ENCODE measurements at places on chromosomes 1 and 21.

DNA sequence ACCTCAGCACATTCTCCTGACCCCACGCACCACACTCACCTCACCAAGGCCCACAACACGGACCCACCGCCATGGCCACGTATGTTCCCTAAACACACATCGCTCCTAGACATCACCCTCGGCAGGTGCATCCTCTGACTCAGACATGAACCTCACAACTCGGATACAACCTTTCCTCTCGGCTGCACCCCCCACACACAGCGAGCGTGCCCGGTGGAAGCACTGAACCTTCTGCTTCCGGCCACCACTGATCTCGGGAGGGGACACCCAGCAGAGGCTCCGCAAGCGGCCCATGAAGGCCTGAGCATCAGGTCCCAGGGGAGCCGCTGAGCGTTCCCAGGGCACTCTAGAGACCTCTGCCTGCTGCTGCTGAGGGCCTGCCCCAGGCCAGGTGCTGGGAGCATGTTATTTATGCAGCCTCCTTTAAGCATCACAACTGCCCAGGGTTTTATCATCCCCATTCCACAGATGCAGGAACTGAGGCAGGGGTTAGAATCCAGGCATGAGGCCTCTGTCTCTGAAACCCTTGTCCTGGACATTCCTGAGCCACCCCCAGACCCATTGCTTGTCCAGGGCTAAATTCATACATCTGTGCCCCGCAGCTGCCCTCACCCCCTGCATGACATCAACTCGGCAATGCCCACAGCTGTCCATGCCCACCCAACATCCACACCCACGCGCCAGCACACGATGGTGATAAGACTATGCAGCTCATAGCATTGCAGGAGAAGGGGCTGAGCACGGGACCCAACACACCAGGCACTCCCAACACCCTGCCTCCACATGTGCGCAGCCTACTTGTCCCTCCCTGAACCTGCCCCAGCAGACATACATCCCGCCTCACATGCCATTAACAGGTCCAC lies 27.0 kb downstream of the SDC3 start:
- DNase-seq = no peak

- no peak for DNase-seq
Observed at GRCh38 chr1:78570539-78570938, 49.7 kb upstream of the IFI44L start.

DNA sequence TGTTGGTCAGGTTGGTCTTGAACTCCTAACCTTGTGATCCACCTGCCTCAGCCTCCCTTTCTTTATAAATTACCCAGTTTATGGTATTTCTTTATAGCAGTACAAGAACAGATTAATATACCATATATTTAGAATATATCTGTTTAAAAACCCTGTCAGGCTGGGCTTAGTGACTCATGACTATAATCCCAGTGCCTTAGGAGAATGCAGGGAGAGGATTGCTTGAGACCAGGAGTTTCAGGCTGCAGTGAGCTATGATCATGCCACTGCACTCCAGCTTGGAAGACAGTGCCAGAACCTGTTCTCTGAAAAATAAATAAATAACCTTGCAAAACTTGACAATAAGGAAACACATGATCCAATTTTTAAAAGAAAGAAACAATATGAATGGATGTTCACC lies 43.9 kb downstream of the ZNF684 start:
- no peak for DNase-seq

DNA sequence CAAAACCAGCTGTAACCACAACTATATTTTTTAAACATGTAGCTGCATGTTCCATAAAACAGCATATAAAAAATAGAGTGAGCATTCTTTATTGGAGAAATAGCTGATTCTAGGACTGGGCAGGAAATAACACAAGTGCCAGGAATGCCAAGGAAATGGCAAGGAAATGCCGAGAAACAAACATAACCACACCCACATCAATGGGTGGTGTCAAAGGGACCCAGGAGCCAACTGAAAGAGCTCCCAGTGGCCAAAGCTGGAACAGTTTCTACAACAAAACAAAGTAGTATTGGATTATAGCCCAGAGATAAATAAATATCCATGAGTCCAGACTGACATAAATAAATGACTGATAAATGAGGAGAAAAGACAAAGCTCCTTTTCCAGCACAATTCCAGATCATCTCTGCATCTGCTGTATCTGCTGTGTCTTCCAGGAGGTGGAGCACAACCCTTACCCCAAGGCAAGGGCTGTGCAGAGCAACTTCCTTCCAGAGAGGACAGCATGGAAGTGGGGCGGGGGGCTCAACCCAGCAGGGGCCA lies 28.1 kb downstream of the ADARB1 start:
- DNase-seq = no peak

DNA sequence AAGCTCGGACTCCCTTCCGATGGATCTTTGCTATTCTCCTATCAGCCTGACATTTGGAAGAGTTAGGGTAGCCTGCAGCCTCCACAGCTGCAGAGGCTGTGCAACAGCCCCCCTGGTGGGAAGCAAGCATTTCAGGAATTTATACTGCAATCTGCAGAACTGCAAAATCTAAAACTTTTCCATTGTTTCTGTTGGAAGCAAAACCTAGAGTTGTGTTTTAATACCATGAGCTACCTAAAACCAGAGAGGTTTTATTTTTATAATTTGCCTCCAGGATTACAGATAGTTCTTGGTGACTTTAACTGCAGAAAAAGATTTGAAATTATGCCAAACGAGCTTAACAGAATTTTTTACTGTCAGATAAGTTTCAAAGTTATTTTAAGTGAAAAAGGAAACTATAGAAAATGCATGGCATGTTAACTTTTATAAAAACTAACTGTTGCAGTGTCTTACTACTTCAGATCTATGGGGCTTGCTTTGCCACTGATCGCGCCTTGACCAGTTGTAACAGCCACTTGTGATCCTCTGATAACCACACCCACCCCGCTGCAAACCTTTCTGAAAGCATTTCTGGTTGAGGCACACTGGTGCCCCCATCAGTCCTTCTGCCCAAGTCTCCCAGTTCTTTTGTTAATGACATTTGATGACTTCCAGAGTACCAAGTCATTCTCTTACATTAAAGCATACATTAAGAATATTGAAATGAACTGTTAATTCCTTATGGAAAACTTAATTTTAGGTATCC lies 64.8 kb downstream of the PRDM2 start:
- no peak for DNase-seq

GRCh38 chr1:16921391-16922185 lies at the start of gene CROCC:
CROCC (plus strand) TSS chr1:16921931; CDS start chr1:16922019, 88 bp downstream.
- peak; percentile 51 for DNase-seq

DNA sequence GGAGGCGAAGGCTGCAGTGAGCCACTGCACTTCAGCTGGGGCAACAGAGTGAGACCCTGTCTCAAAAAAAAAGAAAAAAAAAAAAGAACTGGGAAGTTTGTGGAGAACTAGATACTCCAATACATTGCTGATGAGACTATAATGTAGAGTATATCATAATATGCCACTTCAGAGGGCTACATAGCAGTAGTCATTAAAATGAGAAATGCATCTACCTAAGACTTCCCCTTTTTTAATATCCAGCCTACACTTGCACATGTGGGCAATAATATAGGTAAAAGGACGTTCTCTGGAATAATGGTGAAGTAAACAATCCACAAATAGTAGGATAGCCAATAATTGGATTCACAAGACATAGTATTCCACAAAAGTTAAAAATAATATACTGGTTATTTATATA lies 311.0 kb downstream of the HLX start:
- DNase-seq = no peak

GRCh38 chr1:55309786-55310504 lies 94.8 kb upstream of the USP24 start:
- DNase-seq = no peak

DNA sequence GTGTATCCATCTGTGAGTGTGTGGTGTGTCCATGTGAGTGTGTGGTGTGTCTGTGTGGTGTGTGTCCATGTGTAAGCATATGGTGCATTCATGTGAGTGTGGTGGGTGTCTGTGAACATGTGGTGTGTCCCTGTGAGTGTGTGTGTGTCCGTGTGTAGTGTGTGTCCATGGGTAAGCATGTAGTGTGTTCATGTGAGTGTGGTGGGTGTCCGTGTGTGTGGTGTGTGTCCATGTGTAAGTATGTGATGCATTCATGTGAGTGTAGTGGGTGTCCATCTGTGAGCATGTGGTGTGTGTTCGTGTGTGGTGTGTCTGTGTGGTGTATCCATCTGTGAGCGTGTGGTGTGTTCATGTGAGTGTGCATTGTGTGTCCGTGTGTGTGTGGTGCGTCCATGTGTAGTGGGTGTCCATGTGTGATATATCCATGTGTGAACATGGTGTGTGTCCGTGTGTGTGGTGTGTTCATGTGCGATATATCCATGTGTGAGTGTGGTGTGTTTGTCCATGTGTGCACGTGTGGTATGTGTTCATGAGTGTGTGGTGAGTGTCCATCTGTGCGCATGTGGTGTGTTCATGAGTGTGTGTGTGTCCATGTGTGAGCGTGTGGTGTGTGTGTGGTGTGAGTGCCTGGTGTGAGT lies 12.3 kb downstream of the SLC19A1 start:
- no peak for DNase-seq

- DNase-seq = no peak
Observed at GRCh38 chr1:1264868-1265272, 8.8 kb downstream of the UBE2J2 start.

GRCh38 chr1:190067592-190067991 lies 410.1 kb downstream of the BRINP3 start:
- DNase-seq = no peak

- no peak for DNase-seq
Observed at GRCh38 chr1:220677251-220677650, 12.9 kb upstream of the C1orf115 start.

GRCh38 chr1:81869307-81869706 lies 68.6 kb downstream of the ADGRL2 start:
- DNase-seq = no peak

GRCh38 chr1:65289449-65289848 lies 19.9 kb upstream of the DNAJC6 start:
- no peak for DNase-seq

- DNase-seq = peak; percentile 69
Observed at GRCh38 chr1:112808861-112809684, 93.9 kb upstream of the PPM1J start.

GRCh38 chr1:26083208-26083607 lies 15.8 kb upstream of the TRIM63 start:
- DNase-seq = no peak

DNA sequence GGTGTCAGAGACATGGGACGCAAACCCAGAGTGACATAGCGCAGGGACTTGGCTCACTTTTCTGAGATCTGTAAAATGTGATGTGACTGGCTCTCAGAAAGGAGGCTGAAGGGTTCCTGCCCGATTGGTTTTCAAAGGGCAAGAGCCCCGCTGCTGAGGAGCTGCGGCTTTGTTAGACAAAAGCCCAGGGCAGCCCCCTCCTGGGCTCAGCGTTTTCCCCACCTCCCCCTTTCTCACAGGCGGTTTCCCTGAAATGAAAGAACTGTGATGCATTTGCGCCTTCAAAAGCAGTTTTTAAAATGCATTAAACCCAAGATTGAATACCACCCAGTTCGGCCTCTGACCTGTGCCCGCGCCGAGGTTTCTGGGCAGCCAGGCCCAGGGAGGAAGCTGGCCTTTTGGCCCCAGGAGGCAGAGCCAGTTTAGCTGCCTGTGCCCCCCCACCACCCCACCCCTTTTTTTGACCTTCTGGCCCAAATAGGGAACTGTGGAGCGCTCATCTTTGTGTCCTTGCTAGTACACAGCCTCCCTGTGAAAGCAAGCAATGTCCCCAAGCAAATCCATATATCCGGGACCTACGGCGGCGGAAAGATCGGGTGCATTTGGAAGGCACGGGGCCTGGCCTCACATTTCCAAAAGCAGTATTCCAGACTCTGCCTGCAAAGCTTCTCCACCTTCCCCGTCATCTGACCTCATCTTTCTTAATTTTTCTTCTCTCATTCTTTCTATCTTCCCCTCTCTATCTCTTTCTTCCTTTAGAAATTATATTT lies 28.6 kb downstream of the CD247 start:
- DNase-seq = no peak

GRCh38 chr1:7554385-7555235 lies 216.5 kb upstream of the VAMP3 start:
- DNase-seq = no peak

DNA sequence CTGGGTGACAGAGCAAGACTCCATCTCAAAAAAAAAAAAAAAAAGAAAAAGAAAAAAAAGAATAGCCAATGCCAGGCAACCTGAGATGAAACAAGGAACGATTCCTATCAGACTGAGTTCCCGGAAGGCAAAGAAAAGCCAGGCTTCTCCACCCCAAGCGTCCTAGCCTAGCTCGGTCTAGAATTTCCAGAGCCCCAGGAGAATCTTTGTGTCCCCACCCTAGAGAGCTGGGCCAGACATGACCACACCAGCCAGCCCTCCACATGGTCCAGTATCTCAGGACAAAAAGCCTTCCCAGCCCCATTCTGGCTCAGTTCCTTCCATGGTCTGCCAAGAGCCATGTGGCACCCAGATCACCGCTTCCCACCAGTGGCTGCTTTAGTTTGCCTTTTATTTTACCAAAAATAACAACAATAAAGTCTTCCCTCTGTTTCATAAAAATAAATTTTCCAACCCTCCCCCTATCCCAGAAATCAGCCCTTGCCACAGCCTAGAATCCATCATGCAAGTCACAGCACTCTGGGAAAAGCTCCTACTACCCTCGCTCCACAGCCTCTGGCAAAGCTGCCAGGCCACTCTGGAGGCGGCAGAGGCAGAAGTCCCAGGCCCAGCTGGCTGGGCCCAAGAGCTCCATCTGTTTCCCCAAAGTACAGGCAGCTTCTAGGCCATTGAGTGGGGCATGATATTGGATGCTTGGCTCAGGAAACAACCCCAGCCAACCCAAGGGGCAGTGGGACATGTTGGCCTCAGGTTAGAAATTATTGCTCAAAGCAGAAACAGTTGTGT lies 3.5 kb upstream of the MKNK1 start:
- no peak for DNase-seq

DNA sequence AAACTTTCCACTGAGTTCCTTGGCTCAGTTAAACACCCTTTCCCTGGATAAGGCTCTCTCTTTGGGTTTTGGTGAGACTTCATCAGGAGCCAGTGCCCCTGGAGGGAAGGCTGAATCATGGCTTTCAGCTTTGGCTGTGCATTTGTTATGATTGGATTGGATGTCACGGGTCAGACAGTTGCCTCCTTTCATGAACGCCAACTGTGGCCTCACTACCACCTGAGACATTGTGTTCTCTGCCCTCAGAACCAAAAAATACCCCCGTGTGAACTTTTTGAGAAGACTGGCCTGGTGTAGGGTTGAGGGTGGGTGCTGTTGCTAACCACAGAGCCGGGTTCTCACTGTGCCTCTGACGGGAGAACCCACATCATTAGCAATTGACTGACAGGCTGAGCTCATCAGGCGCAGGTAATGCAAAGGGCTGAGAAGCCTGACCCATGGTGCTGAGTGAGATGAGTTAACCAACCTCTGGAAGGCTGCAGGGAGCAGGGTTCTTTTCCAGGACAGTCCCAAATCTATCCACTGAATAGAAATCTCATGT lies 65.6 kb downstream of the HHAT start:
- no peak for DNase-seq

- no peak for DNase-seq
Observed at GRCh38 chr1:85659174-85659573, 49.1 kb downstream of the ZNHIT6 start.

DNA sequence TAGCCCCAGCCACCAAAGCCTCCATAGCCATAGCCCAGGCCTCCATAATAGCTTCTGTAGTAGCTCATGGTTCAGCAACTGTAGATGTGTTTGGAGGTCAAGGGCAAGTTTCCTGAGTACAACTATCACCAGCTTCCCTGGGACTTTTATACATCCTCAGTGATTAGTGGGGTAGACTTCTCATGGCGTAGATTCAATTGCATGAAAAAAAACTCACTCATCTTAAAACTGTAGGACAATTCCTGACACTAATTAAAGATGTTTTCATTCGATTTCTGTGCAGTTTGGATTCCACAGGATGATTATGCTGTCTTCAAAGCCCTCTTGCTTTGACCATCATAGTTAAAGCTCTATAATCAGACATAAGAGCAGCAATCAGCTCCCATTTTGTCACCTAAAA lies at the start of gene KRTAP19-8:
Gene KRTAP19-8, minus strand, starts transcription at position 101 of the 400 bp plus-strand sequence. Its CDS starts 33 bp downstream, at position 68.
- no peak for DNase-seq

GRCh38 chr1:103171041-103171590 lies 62.8 kb upstream of the COL11A1 start:
- no peak for DNase-seq
